Uterus (tissue), 4 donors: ENCODE measurements at places on chromosomes 5 and 9.

GRCh38 chr9:84447305-84447704, 106.7 kb upstream of the SLC28A3 start:
- DNase-seq = no peak

GRCh38 chr5:57859626-57860025, 377.0 kb upstream of the ACTBL2 start:
- no peak for DNase-seq

- DNase-seq = no peak
These were observed 124.8 kb upstream of the SLC1A3 start for GRCh38 chr5:36481454-36482120.

GRCh38 chr5:123265551-123265950, 157.7 kb downstream of the CEP120 start:
- DNase-seq = no peak

- DNase-seq = no peak
These were observed 317.9 kb upstream of the ITGA1 start for GRCh38 chr5:52469835-52470234.

- no peak for DNase-seq
These were observed 8.3 kb downstream of the PCBD2 start for GRCh38 chr5:134913254-134913653.

DNA sequence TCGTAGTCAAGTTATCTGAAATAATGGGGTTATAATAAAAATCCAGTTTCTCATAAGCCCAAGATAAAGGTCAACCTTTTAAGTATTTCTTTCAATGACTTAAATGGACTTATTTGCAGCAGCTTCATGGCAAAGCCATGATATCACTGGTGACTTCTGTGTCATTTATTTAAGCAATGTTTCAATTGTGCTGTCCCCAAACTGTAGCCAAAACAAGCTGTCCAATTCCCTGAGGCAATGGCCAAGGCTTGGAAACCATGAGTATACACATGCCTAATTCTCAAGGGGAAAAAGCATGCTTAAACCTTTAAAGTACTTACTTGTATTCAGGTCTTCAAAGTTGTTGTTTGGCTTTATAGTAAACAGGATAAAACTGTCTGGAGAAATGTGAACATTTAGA, 376.4 kb upstream of the TNC start:
- DNase-seq = no peak

DNA sequence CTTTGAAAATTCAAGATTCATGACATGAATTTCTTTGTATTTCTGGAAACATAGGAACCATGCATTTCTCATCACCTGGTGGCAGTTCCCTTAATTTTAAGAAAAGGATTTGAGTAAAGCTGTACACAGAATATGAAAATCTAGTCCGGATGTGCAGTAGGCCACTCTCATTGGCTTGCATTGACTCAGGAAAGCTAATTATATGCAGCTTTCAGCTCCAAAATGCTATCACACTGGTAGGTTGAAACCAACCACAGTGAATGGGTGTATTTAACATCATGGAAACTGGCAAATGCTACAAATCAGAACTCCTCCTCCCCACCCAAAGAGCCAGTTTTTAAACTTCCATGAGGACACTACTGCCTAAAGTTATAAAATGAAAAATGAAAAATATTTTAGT, 161.6 kb upstream of the FBXL17 start:
- no peak for DNase-seq

GRCh38 chr5:146072595-146072994, 32.8 kb downstream of the PLAC8L1 start:
- no peak for DNase-seq

DNA sequence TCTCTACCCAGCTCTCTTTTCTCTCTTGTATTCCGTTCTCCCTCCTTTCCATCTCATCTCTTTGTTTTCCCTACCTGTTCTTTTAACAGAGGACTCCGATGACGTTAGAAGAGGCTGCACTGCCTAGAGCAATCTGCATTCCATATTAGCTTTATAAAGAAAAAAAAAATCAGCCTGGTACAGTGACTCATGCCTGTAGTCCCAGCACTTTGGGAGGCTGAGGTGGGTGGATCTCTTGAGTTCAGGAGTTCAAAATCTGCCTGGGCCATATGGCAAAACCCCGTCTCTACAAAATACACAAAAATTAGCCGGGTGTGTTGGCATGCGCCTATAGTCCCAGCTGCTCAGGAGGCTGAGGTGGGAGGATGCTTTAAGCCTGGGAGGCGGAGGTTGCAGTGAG, 49.0 kb downstream of the DAPK1 start:
- no peak for DNase-seq

GRCh38 chr5:167233507-167234220, 1057.8 kb upstream of the WWC1 start:
- no peak for DNase-seq

DNA sequence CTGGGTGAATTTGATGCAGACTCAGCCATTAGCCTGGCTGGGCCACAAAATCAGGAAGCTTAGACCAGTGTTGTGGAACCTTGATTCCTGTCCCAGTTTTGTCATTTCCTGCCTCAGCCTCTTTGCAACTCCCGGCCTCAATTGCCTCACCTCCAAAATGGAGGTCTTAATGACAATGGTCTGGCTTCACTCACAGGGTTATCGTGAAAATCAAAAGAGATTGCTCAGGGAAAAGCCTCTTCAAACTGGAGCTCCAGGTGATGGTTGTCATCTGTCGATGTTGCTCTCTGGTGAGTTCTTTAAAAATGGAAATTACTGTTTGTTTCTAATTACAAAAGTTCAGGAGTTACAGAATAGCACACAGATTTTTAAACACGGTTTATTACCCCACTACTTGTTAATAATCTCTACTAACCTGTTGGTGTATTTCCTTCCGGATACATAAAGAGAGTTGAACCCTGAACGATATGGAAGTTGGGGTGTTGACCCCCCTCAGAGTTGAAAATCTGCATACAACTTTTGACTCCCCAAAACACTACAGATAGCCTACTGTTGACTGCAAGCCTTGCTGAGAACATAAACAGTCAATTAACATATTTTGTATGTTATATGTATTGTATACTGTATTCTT, 109.9 kb upstream of the CPEB4 start:
- no peak for DNase-seq
